Stimulated activated CD4-positive, alpha-beta T cell treated with anti-CD3 and anti-CD28 coated beads, Interleukin-1b, Interleukin-23, amount 100 ng/mL, for 48 hours (primary cell): ENCODE measurements at places on chromosomes 2 and 18.

DNA sequence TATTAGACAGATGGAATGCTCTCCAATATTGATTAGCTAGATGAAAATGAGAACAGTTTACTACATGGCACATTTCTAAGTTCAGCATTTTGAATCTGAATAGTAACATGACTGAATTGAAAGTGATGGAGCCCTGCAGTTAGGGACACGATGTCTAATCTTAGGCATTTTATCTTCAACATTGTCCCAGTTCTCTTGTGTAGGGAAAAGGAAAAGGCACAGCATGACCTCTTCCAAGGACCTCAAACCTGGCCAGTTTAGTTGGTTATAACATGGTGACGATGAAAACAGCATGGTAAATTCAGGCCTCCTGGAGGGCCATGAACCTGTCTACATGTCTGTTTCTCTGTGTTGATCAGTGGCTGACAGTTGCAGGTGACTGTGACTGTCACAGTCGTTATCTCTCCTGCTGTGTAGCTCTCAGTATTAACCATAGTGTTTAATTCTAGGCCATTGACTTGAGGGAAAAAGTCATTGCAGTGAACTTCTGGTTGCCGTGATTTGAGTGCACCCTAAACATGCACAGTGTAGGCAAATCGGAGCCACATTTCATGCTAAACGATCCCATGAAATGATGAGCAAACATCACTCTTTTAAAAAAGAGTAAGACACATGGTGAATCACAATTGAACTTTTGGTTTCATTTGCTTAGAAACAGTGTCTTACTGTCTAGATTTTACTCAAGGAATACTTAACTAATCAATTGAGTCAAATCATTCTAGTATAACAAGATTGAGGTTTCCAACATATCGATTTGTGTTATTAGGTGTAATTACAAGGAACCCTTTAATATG, 129.7 kb downstream of the PHLPP1 start:
- peak; percentile 59 for DNase-seq

DNA sequence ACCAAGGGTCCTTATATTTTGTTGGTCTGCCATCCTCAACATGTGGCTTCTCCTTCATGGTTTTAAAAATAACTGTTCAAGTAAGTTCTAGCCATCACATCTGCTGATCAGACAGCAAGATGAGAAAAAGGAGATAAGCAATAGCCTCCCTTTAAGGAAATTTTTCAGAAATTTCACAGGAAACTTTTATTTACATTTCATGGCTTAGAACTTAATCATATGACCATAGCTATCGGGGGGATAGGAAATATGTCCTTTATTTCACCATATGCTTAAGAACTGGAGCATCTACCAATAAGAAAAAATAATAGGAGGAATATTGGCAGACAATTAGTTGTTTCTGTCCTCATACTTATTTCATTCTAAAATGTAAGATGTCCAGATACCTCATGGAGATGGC, 16.2 kb downstream of the ATF2 start:
- DNase-seq = no peak

GRCh38 chr2:236894791-236895190, 190.9 kb upstream of the COPS8 start:
- DNase-seq = no peak

DNA sequence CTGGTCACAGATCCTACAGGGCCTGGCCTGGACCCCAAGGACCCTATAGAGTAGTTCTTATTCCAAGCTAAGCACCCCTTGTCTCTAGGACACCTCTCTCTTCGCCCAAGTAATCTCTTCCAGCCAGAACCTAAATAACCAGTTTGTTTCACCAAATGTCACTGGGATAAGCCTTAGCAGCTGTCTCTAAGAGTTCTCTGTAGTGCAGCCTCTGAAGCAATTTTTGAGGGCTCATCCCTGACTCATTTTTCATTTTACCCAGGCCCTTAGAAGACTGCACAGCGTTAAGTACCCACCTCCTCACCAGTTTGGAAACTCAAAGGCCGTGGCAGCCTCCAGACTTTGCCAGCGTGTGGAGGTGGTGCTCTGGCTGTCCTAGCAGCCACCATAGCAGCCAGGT, 290.1 kb upstream of the SIX2 start:
- no peak for DNase-seq

GRCh38 chr18:67483237-67483636, 33.3 kb downstream of the DSEL start:
- no peak for DNase-seq

DNA sequence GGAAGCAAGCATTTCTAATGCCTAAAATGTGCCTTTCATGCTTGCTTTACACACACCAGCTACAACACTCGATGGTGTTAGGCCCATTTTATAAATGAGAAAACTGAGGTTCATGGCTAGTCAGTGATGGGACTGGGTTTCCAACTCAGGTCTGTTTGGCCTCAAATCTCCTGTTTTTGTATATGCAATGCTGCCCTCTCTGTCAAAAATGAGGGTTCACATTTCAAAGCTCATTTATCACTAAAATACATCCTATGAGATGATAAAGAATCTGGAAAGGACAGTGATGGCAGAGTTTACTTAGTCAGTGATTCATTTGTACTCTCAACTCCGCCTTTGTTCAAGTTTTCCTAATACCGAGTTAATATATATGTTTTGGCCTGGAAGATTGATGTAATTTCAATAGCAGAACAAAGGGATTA, 92.3 kb downstream of the KCTD1 start:
- DNase-seq = no peak

DNA sequence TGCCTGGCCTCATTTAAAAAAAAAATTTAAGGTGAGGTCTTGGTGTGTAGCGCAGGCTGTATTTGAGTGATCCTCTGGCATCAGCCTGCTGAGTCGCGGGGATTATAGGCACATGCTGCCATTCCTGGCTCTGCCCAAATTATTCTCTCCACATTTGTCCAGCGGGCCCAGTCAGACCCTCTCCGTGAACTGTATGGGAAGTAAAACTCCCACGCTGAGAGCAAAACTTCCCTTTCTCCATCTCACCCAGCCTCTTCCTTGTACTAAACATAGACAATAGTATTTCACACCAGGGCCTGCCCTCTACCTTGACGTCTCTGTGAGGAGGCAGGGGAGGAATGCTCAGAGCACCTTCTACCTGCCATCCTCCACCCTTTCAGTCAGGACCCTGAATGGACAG, 37.0 kb downstream of the EIF4E2 start:
- no peak for DNase-seq

DNA sequence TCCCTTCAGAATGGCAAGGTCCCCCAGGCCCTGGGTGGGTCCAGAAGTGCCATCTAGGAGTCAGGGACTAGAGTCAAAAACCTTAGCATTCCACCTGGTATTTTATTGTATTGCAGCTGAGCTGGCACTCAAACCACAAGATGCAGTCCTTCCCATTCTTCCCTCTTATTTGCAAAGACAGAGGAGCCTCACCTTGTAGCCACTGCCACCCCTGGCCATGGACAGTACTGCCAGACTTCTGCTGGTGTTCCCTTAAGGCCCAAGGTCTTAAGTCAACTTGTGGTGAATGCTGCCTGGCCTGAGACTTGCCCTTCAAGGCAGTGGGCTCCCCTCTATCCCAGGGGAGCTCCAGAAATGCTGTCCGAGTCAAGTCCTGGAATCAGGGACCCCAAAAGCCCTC, 6.9 kb downstream of the UGT1A10 start:
- DNase-seq = no peak

DNA sequence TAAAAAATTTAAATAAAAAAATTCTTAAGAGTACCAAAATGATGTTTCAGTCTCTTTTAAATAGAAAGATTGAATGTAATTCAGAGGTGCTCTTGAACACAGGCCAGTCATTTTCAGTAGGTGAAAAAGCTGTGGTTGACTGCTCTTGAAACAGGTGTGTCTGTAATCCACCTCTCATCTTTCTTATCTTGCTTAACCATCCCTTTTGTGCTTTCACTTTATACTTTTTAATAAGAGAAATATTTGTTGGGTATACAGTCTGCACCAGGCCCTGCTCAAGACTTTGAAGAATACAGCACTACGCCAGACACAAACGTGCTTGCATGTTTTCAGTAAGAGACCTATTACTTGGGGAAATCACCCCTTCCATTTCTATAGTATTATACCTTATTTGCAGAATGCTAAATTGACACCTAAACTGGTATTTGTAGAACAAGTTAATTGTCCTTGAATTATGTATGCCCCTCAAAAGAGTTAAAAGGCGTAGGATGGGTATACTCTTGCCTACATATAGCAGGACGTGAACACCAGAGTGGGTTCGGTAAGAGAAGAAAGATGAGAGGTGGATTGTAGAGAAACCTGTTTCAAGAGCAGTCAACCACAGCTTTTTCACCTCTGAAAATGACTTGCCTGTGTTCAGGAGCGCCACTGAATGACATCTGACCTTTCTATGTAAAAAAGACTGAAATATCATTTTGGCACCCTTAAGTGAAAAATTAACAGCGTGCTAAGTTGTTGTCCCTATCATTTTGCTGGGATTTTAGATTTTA, 4.0 kb upstream of the RTN4 start:
- DNase-seq = peak; percentile 21
